G401 (cell line): ENCODE measurements at places on chromosomes 6 and 20.

- DNase-seq = no peak
Observed at GRCh38 chr6:17884498-17885478, 102.6 kb downstream of the KIF13A start.

DNA sequence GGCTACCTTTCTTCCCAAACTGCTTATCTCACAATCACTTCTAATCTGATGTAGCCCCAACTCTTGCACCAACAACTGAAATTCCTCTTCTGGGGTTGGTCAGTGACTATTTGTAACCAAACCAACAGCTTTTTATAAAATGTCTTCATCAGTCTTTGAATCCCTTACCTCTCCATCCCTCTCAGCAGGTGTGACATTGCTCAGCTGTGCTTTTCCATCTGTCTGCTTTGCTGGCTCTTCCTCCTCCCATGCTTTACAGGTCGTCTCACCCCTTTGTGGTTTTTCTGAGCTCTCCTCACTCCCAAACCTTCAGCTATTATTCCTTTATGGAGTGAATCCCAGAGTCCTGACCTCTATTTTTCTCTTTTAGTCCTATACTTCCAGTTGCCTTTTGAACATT is 5.9 kb downstream of the MAP7 start:
- DNase-seq = peak; percentile 96

- DNase-seq = no peak
Observed at GRCh38 chr6:121523628-121524027, 88.2 kb downstream of the GJA1 start.

DNA sequence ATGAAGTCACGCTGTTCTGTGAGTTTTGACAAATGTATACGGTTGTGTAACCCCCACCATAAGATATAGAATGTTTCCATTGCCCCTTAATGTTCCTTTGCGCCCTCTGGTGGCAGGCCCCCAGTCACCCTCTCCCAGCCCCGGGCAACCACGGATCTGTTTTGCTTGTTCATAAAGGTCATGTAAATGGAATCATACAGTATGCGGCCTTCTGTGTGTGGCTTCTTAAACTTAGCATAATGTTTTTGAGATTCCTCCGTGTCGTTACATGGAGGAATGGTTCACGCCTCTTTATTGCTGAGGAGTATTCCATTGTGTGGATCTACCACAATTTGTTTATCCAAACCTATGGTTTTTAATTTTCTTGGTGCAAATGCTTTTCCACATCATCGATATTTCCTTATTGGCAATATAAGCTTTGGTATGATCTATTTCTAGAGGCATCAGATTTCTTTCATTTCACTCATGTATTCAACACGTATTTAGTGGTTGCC is 28.4 kb downstream of the LYRM2 start:
- DNase-seq = peak; percentile 25

DNA sequence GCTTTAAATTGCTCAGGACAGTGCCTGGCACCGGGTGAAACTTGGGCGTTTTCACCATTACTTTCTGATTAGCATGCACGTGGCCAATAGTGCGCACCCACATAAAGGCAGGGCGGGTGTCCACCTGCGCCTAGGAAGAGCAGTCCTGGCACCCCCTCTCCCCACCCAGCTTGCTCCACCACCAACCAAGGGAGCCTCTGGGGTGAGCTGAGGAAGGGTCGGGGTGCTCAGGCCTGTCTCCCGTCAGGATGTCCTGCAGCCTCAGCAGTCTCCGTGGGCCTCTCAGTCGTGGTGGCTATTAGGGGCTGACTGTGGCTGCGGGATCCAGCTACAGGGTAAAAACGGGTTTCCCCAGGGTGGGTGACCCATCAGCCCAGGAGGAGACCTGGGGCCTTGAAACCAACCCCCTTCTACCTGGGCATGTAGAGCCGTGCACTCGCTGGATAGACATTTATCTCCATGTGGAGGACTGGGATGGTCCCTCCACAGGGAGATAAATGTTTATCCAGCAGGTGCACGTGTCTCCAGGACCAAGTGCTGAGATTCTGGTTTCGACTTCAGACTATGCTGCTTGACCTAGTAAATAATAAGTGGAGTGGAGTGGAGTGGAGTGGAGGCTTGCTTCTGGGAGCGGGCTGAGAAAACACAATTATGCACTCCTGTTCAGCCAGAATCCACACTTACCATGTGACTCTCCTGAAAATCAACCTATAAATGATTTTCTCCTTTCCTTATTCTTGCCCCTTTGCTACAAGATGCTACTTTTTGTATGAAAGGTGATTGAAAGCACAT is 91.1 kb downstream of the ZDHHC14 start:
- peak; percentile 47 for DNase-seq

DNA sequence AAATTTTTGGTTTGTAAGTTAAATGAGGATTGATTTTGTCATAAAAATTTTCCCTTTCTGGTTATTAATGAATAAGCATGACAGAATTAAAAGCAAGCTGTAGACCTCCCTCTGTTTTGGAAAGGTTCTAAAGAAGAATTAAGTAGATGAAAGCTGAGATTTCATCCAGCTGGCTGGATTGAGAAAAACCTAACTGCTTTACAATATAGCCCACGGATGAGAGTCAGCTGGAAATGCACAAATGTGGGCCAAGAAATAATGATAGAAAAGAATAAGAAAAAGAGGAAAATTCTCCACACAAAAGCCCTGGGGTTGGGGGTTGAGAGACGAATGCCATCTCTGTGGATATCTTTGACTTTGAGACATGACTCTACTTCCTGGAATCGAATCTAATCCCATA is 631.6 kb downstream of the HDGFL1 start:
- no peak for DNase-seq

- no peak for DNase-seq
Observed at GRCh38 chr20:59141818-59142581, 21.6 kb upstream of the ZNF831 start.

DNA sequence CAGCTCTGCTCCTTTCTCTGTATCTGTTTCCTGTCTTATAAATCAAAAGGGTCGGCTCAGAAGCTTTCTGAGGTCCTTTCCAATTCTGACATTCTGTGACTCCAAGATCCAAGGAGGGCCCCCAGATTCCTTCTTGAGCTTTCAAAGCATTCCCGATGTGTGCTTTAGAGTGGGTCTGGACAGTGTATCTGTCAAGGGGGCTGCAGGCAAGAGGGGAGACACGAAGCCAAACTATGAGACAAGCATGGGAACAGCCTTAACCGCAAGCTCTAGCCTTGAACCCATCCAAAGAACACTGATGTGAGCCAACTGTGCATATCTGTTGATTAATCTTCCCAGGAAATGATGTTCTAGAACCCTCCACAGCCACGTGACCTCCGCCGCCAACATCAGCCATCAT is 73.8 kb downstream of the TSHZ2 start:
- DNase-seq = no peak

DNA sequence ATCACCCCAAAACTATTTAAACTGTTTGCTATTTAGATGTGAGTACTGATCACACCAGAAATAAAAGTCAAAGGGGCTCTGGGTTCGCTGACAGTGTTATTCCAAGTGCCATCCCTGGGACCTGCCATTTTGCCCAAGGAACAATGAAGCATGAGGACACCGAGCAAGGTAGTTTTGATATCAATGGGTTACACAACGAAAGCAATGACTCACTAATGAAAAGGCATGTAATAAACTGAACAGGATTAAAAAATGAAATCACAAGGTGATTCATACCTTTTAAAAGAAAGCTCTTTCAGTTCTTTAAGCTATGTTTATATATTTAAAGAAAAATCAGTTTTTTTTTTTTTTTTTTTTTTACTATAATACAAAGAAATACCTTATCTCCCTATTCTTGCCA is 102.0 kb downstream of the HS3ST5 start:
- no peak for DNase-seq

GRCh38 chr6:3415082-3415453 is 41.8 kb downstream of the SLC22A23 start:
- DNase-seq = no peak

DNA sequence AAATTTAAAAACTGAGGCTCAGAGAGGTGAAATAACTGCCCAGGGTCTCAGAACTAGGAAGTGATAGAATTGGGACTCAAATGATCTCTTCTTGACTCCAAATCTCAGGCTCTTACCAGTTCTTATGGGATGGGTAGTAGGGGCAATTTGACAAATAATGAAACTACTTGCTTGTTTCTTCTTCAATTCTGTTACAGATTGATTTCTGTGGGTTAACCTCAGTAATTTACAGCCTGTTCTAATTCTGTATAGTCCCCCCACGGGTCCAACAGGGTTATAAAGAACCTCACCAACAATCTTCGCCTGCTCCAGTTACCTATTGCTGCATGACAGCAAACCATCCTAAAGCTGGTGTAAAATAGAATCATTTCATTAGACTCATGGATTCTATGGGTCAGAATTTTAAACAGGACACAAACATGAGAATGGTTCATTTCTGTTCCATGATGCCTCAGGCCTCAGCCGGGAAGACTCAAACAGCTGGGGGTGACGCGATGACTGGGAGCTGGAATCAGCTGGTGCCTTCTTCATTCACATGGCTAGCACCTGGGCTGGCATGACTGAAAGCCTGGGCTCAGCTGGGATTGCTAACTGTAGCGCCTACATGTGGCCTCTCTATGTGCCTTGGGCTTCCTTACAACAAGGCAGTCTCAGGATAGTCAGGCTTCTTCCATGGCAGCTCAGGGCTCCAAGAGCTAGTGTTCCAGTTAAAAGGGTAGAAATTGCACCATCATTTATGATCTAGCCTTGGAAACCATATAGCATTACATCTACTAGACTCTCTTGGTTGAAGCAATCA is 6.6 kb upstream of the WFDC2 start:
- no peak for DNase-seq

- DNase-seq = no peak
Observed at GRCh38 chr6:35544769-35545361, 32.2 kb upstream of the TULP1 start.

DNA sequence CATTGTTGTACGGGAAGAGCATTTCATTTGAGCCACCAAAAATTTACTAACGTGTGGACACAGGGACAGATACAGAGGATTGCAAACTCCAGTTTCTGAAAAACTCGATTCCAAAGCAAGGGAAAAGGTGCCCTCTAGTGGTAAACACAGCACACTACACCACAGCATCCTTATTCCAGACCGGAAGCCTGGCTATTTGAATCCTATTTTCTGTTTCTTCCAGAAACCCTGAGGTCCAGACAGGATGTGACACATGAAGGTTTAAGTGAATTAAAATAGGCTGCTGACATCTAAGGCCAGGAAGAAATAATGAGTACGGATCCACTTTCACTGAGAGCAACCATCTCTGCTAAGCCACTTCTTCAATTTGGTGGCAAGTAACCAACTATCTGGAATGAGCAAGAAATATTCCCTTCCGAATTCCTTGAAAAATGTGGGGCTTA is 31.8 kb upstream of the GMPR start:
- DNase-seq = peak; percentile 76
